ENCODE measurements at places on chromosomes 12 and 14.

GRCh38 chr12:87323369-87323768, 705.8 kb downstream of the C12orf50 start:
- DNase-seq = no peak

GRCh38 chr12:5376591-5377207, 55.2 kb upstream of the NTF3 start:
- DNase-seq = no peak

DNA sequence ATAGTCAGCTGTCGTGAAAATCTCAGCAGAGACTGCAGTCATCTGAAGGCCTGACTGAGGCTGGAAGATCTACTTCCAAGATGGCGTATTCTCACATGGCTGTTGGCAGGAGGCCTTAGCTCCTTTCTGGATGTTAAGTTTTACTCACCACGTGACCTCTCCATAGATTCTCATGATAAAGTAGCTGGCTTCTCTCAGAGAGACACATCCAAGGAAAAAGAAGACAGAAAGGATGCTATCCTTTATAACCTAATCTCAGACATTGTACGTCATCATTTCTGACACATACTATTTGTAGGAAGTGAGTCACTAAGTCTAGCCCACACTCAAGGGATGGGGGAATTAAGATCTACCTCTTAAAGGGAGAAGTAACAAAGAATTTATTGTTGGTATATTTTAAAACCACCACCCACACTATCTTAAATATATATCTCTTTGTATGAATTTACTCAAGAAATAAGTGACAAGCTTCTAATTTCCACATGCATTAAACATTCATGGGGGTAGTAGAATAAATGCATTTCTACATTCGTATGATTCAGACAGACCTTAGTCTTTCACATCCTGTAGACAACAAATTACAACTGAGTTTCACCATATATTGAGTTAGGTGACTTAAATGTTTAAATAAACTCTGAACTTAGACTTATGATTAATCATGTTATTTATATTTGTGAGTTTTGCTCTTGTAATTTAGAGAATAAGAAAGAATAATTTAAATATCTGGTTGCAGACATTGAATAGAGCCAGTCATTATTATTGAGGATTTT, 411.0 kb downstream of the LRIG3 start:
- DNase-seq = no peak

- peak; percentile 58 for DNase-seq
These were observed 3.7 kb upstream of the SIX1 start for GRCh38 chr14:60652674-60653651.

DNA sequence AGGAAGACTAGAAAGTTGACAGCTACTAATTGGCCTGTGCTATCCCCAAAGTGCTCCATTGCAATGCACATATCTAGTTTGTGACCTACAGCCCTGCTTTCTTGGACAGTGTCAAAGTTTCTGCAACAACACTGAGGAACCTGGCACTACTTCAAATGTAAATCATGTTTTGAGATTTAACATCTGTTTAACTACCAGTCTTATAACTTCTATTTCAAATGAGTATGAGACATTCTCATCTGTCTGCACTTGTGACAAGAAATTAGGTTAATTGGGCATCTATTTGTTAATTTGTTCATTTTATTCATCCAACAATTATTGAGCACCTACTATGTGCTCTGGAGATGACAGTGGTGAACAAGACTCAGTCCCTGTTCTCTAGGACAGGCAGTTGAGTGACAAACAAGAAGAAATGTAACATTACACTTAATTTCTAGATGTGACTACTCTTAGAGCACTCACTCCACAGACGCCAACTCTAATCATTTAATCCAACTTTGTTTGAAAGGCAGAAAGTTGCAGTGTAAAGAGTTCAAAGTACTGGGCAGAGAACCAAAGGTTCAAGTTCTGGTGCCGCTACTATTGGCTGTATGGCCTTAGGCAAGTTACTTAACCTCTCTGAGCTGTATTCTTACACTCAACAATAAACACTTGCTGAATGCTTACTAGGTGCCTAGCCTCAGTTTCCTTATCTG, 74.8 kb downstream of the HECTD4 start:
- DNase-seq = no peak

GRCh38 chr14:64763801-64764621, 59.8 kb downstream of the PLEKHG3 start:
- DNase-seq = no peak

DNA sequence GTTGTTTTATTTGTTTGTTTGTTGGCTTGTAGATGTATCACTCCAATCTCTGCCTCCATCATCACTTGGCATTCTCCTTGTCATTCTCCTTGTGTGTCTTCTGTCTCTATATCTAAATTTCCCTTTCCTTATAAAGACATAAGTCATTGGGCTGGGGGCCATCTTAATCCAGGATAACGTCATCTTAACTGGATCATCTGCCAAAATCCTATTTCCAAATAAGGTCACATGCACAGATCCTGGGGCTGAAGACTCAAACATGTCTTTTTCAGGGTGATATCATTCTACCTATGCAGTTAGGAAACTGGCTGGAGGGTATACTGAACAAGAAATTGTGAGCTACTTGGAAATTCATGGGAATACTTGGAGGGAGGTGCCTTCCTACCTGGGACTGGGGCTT, 8.7 kb upstream of the CCDC60 start:
- DNase-seq = no peak

- no peak for DNase-seq
These were observed 72.9 kb upstream of the ELK3 start for GRCh38 chr12:96121271-96121711.

DNA sequence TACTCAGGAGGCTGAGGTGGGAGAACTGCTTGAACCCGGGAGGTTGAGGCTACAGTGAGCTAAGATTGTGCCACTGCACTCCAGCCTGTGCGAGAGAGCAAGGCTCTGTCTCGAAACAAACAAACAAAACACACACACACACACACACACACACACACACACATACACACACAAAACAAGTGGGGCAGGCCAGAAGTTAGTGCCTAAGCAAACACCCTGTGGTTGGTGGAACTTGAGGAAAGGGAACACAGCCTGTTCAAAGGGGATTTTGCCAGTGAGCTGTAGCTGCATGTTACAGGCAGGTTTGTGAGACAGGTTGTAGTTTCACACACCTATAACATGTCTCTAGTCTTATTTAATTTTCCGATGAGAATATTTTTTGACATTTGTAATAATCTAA, 175.3 kb upstream of the CLEC14A start:
- no peak for DNase-seq

- DNase-seq = no peak
These were observed 39.2 kb downstream of the ZFP36L1 start for GRCh38 chr14:68753690-68754089.

- no peak for DNase-seq
These were observed 167.6 kb downstream of the NAV3 start for GRCh38 chr12:77998236-77998786.

DNA sequence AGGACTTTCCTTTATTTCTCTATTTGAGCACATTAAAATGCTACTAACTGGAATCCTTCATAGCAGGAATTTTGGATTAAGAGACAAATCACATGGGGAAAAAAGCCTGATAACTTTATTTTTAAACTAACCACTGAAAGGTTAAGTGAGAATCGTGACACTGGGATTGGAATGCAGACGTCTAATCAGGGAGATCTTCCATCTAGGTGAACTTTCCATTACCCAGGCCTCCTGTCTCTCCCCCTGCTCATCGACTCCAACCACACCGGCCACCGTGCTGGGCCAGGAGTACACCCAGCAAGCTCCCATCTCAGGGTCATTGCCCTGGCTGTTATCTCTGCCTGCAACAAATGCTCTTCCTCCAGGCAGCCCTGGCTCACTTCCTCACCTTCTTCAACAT, 19.0 kb downstream of the PTGER2 start:
- DNase-seq = no peak

GRCh38 chr12:116276652-116277466, 634 bp downstream of the MED13L start:
- DNase-seq = peak; percentile 92

DNA sequence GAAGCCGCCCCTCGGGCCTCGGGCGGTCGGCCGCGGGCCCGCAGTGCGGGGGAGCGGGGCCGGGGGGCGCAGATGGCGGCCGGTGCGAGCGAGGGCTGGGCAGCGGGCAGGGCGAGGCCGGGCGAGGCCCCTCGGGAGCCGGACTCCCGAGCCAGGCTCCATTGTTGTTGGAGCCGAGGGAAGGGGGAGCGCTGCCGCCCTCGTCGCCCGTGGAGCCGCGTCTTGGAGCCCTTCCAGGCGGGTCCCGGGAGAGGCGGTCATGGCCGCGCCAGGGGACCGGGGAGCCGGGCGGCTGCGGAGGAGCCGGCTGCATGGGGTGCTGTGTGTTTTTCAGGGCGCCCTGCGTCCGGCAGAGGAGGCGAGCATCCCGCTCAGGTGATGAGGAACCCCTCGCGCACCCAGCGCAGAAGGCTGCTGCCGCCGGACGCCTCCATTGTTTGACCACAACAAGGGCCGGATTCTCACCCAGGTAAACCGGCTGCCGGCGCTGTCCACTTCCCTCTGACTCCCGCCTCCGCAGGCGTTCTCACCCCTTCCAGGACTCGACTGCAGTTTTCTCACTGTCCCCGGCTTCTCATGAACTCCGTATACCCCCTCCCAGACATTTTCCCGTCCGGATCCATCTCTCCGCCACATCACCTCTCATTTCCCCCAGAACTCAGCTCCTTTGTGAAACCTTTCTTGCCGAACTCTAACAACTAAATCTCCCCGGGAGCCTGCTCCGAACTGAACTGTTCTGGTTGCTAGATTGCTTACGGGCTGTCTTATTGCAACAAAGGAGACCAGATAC, 732 bp downstream of the ZNF664 start:
- DNase-seq = peak; percentile 79
